Spleen (tissue), 13 donors: ENCODE measurements at places on chromosomes 12 and 14. TPM values are rescaled to one million over a fixed set of nuclear protein-coding genes. Genes with fewer than 3 reads are reported as not detected.

GRCh38 chr12:11767798-11768197 is 118.3 kb downstream of the ETV6 start:
- no peak for DNase-seq

The KCNMB4 gene
- polyA plus RNA-seq, result 2.1 TPM

The KCNA1 gene
- polyA plus RNA-seq, result 0.20 TPM

- DNase-seq, result no peak
Measured at GRCh38 chr12:88985631-88986030, 366.7 kb downstream of the DUSP6 start.

DNA sequence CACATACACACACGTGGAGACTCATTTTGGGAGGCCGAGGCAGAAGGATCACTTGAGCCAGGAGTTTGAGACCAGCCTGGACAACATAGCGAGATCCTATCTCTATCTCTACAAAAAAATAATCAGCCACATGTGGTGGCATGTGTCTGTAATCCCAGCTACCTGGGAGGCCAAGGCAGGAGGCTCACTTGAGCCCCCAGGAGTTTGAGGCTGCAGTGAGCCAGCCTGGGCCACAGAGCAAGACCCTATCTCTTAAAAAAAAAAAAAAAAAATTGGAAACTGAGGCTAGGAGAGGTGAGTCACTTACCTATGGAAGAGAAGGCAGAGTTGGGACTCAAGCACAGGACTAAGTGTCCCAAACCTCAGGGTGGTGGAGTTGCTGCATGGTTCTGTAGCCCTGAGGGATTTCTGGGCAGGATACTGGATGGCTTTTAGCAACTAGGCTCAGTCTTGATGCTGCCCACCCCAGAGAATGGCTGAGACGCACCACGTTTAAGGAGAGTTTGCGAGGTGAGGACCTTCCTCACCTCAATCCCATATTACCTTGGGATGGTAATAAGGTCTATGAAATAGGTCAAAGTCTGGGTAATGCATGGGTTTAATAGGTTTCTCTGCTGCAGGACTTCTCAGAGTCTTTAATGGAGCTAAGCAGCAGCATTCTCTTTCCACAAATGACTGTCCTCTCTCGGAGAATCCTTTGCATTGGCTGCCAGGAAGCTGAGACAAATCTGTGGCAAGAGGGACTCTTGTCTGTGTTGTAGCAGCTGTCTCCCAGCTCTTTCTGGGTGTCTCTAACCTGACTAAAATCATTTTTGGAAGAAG is 35.6 kb downstream of the SH2B3 start:
- DNase-seq, result peak; percentile 44

The PDZRN4 gene
- polyA plus RNA-seq, result 0.32 TPM

The TTC9 gene
- polyA plus RNA-seq, result 7.4 TPM

- no peak for DNase-seq
Measured at GRCh38 chr12:116091579-116091978, 185.9 kb downstream of the MED13L start.

DNA sequence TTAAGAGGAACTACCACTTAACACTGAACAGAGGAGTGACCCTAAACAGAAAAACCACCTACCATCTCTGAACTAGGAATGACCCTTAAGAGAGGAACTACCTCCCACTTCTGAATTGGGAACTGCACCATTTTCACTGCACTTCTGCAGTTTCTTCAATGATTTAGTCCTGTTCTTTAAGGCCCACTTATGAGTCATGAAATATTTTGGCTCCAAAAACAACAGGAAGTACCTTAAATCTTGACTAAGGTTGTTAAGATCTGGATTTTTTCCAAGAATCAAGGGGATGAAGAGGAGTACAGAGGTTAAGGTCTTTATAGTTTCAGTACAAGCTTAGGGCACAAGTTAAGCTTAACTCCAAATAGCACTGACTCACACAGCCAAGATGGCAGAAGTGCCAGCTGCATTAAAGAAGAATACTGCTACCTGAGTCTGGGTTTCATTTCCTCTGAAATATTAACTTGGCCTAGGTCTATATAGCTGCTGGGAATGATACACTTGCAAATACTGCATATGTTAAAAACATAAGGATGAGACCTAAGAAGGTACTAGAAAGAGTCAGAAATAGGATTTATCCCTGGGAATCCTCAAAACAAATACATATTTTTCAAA is 4.2 kb downstream of the NPC2 start:
- no peak for DNase-seq

DNA sequence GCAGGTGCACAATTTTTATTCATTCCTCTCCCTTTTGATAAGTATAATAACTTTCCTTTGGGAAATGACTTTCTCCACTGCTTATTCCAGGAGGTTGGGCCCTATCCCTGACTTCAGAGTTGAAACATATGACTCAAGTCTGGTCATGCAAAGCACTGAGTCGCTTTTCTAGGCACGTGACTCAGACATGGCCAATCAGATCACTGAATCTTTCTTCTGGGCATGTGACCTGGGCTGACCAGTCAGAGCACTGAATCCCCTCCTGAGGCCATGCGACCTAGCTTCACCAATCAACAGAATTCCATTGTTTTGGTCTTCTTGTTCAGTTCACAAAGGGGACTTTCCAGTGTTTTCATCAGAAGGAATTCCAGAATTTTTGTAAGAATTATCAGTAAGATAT is 377.1 kb upstream of the KITLG start:
- DNase-seq, result no peak

The AMDHD1 gene
- polyA plus RNA-seq, result 2.5 TPM

DNA sequence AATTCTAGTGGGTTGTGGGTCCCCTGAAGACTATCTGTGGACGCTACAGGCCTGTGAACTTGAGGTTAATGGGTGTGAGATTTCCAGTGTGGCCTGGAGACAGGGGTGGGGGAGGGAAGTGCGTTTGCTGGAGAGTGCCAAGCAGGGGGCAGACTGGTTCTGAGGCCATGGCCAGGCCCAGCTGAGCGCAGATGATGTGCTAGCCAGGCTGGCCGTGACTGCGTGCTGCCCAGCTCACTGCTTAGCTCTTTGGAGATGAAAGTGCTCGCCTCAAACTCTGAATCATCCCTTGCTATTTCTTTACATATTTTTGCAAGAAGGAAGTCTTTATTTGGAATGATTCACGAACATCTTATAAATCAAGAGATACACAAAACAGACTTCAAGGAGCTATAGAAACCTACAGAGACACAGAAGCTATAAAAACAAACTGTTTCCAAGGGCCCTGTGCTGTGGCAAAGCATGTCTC is 75.2 kb upstream of the PLEKHG3 start:
- no peak for DNase-seq

DNA sequence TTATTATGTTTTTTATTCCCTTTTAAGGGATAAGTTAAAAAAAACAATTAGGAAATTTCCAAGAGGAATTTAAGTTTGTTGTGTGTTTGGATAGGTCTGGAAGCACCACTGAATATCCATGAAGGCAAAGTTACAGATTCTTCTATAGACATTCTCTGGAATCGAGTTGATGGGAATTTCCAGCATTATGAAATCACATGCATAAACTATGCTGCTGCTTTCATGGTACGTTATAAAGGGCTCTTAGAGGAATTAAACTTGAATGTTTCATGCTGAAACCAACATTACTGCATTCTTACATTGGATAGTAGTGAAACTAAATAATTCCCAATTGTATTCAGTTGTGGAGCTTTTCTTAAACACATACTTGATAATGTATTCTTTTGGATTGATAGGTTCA is 21.5 kb upstream of the PTPRQ start:
- DNase-seq, result no peak

The TEX22 gene
- polyA plus RNA-seq, result 0.59 TPM

DNA sequence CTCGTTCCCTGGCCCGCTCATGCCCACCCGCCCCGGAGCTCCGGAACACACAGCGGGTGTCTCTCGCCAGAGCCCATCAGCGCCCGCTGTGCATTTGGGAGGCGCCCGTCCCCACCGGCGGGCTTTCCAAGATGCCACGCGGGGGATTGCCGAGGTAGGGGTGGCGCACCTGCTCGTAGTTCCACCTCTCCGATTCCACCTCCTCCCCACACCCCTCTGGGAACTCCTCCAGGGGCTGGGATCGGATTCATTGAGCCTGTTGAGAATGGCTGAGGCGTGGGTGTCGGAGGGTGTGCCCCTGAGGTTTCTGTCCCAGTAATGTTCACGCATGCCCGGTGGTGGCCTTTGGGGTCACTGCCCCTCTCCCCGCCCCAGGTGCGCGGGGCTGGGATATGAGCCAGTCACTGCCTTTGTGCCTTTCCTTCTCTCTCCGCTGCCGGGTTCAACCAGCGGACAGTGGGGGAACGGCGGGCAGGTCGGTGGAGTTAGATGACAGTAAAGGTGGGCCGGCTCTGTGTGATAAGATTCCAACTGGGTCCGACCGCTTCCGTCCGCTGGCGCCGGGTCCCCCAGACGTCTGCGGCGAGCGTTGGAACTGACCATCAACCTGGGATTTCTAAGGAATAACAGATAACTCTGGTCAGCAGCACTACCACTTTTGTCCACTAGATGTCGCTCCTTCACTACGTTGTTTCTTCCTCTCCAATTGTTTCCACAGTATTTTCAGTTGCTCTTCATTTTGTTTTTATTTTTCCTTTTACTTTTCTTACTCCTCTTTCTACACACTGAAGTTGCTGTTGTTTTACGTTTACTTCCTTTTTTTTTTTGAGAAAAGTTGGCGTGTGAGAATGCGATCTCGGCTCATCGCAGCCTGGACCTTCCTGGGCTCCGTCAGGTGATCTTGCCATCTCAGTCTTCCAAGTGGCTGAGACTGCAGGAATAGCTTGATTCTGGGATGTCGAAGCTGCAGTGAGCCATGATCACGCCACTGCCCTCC is 178.1 kb upstream of the ALG10B start:
- DNase-seq, result peak; percentile 78

DNA sequence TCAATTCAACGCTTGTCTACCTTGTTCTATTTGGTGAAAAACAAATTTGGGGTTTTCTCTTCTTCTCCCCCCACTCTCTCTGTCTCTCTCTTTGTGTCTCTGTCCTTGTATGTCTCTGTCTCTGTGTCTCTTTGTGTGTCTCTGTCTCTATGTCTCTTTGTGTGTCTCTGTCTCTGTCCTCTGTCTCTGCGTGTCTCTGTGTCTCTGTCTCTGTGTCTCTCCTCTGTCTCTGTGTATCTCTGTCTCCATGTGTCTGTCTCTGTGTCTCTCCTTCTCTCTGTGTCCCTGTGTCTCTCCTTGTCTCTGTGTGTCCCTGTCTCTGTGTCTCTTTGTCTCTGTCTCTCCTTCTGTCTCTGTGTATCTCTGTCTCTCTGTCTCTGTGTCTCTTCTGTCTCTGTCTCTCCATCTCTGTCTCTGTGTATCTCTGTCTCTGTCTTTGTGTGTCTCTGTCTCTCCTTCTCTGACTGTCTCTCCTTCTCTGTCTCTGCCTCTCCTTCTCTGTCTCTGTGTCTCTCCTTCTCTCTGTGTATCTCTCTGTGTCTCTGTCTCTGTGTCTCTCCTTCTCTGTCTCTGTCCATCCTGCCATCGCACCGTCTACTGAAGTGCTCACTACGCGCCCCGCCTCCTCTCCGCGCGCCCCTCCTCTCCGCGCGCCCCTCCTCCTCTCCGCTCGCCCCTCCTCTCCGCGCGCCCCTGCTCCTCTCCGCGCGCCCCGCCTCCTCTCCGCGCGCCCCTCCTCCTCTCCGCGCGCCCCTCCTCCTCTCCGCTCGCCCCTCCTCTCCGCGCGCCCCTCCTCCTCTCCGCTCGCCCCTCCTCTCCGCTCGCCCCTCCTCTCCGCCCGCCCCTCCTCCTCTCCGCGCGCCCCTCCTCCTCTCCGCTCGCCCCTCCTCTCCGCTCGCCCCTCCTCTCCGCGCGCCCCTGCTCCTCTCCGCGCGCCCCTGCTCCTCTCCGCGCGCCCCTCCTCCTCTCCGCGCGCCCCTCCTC is 12.8 kb downstream of the LRCOL1 start:
- DNase-seq, result peak; percentile 82

The RFLNA gene
- polyA plus RNA-seq, result 0.35 TPM

GRCh38 chr12:103680591-103681141 is 93.6 kb downstream of the STAB2 start:
- DNase-seq, result no peak

DNA sequence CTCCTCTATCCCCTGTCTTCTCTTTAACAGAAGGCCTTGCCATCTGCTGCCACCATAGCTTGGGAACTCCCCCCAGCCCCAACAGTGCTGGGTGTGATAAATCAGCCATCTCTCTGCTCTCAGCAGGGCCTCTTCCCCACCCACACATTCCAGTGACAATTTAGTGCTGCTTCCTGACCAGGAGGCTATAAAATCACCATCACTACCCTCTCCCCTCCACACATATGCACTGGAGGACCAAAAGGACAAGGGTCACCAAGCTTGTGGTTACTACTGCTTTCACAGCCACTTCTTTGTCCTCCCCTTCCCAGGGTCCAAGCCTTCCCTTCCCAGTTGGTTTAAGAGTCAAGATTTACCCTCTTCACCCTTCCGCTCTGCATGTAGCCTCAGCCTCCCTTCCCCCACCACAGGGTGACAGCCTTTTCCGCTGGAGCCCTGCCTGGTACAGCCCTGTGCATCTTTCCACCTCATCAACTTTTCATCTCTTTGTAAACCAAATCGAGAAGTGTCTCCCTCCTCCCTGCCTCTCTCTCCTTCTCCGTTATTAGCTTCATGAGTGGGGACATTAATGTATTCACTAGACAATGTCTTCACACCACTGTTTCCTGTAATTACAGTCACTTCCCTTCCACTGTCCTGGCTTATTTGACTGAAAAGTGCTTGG is 9.4 kb downstream of the PSMB5 start:
- DNase-seq, result no peak

DNA sequence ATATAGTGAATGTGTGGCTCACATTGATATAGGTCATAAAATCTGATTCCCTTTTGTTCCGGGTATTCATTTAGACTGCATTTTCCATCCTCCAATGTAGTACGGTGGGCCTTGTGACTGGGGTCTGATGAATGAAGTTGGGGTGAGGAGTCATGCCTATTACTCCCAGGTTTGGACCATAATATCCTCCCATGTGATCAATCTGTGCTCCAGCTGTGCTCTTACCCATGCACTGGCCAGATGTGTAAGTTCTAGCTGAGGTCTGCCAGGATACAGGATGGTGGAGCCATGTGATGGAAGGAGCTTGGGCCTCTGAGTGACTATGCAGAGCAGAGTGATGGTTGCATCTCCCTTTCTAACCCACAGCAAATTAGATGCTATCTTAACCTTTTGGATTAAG is 1034.0 kb upstream of the TMEM132C start:
- no peak for DNase-seq

DNA sequence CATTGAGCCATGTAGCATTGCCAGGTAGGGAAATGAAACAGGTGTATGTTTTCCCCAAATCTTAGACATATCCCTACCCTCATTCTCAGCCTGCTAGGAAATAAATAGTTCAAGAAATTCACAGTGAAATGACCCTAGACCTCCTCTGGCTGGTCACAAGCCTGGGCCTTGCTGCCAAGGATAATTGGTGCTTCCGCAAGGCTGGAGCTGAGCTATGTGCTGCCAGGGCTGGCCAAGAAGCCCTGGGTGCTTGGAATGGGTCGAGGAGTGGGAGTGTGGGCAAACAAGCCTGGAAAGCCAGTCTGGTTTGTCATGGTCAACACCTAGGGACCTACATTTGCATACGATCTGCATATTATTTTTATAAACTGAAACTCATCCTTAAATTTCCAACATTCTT is 31.3 kb upstream of the SLC10A1 start:
- DNase-seq, result no peak

GRCh38 chr12:104508752-104509446 is 52.2 kb downstream of the CHST11 start:
- DNase-seq, result no peak

- no peak for DNase-seq
Measured at GRCh38 chr12:72679147-72679757, 407.1 kb downstream of the TRHDE start.

The KLRK1 gene
- polyA plus RNA-seq, result 78.1 TPM

- DNase-seq, result no peak
Measured at GRCh38 chr12:48822139-48822538, 3.8 kb downstream of the CACNB3 start.
